Fibroblast of skin of back (primary cell): ENCODE measurements at places on chromosomes 11 and 22.

GRCh38 chr11:45225277-45225676 lies 60.9 kb downstream of the SYT13 start:
- DNase-seq = no peak

- no peak for DNase-seq
These were observed 19.8 kb downstream of the MIAT start for GRCh38 chr22:26677217-26677616.

DNA sequence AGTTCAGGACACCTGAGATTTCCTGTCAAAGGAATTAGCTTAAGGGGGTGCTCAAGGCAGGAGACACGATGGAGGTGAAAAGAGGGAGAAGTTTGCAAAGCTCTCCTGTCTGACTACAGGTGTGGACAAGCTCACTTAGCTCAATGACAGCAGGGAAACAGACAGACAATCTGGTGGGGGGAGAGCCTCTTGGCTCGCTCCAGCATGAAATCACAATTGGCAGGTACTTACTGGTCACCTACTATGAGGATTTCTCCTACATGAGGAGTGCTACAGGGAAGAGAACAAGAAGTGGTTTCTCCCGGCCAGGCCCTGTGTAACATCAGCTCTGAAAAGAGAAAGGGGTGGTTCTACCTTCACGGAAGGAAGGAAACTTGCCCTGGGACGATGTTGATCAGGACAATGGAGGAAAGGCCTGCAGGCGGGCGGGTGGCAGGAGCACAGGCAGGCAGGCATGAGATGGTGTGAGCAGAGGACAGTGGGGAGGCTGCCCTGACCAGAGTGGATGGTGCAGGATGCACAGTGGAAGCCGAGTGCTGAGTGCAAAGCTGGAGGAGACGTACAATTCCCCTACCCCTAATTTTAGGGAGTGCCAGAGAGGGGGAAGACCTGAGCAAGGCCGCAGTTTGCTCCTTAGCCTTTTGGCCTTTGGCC lies 57.9 kb upstream of the CRTAM start:
- DNase-seq = no peak

DNA sequence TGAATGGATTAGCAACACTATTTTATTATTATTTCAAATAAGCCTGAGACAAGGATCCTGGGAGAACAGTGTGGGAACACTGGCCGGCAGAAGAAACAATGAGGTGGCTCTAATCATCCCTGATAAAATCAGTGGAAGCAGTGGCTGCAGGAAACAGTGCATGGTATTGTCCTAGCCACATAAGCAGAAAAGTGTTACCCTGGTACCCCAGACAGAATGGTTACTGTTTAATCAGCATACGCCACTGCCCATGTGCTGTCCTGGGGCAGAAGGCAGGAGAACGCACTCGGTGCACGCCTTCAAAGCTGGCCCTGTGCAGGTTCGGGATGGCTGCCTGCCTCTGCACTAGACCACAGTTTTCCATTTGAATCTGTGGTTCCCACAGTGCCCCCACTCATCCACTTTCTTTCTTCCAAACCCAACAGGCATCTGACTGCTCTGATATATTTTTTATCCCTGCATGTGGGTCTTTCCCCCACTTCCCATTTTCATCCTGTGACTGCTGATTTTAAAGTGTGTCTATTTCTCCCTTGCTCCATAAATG lies 25.7 kb downstream of the OPCML start:
- DNase-seq = no peak

DNA sequence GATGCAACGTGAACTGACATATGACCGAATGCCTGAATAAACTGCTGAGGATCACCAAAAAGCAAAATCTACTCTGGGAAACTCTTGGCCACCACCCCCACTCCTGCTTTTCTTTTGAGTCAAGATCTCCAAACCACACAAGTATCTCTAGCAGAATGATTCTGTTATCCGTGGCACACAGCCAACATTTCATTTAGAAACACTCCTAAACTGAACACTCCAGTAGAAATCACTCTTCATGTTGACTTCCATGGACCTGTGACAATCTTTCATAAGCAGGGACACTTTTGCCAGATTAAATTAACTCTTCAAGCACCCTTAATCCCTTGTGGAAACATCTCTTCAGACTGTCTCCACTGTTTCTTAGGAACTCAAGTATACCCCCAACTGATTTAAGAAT lies 44.4 kb downstream of the VSIG10L2 start:
- peak; percentile 89 for DNase-seq
